Right lung (tissue), 10 donors: ENCODE measurements at places on chromosomes 1 and 21. TPM values are rescaled to one million over a fixed set of nuclear protein-coding genes. Genes with fewer than 3 reads are reported as not detected.

Gene GRHL3
- polyA plus RNA-seq: 0.09 TPM

Gene CELA2B
- 1.00 TPM for polyA plus RNA-seq

Gene VANGL2
- 33.7 TPM for polyA plus RNA-seq

Gene F5
- polyA plus RNA-seq: 0.26 TPM

Gene NHLH1
- 0.13 TPM for polyA plus RNA-seq

Gene OR10J1
- 0.03 TPM for polyA plus RNA-seq

Gene KRTAP19-8
- polyA plus RNA-seq: not detected

Gene EPHA10
- 0.14 TPM for polyA plus RNA-seq

Gene F11R
- polyA plus RNA-seq: 76.0 TPM

Gene RAB4A
- polyA plus RNA-seq: 49.9 TPM

Gene CCDC28B
- 22.8 TPM for polyA plus RNA-seq

- no peak for DNase-seq
These were observed 13.0 kb downstream of the LSS start for GRCh38 chr21:46215436-46216131.

DNA sequence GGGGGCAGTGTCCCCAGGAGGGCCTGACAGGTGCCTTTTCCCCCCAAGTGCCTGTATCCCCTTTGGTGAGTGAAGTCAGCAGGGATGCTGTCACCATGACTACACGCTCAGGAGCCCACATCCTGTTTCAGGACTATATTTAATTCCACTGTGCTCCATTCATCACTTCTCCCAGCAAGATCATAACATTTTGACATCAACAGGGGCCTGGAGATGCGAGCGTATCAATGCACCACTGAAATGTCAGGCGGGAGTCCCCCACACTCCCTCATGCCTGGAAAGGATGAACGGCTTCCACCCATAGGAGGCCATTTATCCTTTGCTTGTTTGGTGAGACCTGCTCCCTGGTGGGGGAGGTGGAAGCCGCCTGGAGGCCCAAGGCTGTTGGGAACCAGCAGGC, 119.1 kb downstream of the PTPRU start:
- DNase-seq: no peak

- DNase-seq: no peak
These were observed 175.7 kb downstream of the GPR52 start for GRCh38 chr1:174623324-174624035.

GRCh38 chr1:105072850-105073249, 1323.2 kb downstream of the AMY1C start:
- DNase-seq: no peak

- DNase-seq: no peak
These were observed 51.5 kb downstream of the CNST start for GRCh38 chr1:246617768-246618167.

GRCh38 chr1:17549384-17549783, 9.9 kb downstream of the ARHGEF10L start:
- no peak for DNase-seq

GRCh38 chr21:33386222-33386784, 16.9 kb upstream of the IFNGR2 start:
- DNase-seq: no peak

- no peak for DNase-seq
These were observed 255.1 kb upstream of the RAB4A start for GRCh38 chr1:229015806-229016205.

DNA sequence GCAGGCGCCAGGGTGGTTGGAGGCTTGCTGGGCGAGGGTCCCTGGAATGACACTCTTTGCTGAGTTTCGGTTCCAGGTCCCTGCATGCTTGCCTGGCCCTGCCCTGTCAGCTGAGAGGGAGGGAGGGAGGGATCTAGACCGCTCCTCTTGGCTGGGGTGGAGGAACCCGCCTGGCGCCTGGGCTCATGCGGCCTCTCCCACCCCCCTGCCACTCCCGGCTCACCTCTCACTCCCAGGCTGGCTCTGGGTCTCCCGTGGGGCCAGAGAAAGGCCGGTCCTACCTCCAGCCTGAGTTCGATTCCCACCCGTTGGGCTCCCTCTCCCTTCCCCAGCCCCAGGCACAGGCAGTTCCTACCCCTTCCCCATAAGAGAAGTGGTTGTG, 19.0 kb upstream of the IFNLR1 start:
- no peak for DNase-seq

- DNase-seq: no peak
These were observed 7.1 kb downstream of the AMIGO1 start for GRCh38 chr1:109502364-109502851.
